ENCODE measurements at places on chromosomes 4 and X.

DNA sequence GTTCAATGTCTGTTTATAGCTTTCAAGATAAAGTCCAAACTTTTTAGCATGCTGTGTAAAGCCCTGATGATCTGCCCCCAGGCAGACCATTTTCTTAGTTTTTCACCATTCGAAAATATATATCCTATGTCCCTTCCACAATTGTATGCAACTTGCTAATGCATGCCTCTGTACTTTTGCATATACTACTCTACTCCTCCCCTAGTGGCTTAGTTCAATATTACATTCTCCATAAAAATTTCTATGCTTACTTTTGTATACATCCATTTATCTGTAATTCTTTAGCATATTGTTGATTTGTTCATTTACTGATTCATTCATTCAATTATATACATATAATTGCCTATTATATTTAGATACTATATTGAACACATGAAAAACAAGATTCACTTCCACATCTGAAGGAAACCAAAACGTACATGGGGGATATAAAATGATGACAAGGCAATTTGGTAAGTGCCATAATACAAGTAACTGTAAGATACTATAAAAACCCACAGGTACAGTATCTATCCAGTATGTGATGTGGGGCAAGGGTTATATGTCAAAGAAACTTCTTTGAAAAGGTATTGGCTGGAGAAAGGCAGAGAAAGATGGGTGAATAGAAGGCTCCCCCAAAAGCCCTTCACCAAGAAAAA is 902.5 kb downstream of the FAM133A start:
- no peak for DNase-seq

DNA sequence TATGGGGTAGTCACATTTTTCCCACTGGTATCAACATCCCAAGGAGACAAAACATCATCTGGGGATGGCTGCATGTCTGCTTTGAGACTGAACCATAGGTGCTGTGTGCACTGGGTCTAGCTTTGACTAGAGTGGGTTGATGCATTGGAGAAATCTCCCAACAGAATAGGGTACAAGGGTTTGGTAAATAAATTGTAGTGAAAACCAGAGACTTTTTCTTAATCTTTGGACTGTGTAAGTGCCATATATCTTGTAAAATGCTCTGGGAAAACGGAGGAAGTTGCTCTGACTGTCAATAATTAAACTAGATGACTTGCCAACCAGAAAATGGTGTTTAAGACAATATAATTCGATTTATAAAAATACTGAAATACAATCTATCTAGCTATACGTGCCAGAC is 1064.0 kb upstream of the SLIT2 start:
- no peak for DNase-seq

DNA sequence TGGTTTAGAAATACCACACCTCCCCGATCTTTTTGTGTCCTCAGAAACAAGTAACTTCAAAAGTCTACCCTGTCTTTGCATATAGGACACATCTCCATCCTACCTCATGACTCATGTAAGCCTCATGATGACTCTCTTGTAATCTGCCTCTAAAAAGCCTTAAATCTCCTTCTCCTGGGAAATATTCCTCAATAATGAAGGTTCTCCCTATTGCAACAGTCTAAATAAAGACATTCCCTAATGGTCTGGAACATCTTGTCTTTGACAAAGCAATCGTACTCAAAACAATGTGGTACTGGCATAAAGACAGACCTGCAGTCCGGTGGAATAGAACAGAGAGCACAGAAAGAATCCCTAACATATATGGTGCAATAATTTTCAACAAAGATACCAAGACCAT is 257.7 kb downstream of the OPHN1 start:
- DNase-seq: no peak

DNA sequence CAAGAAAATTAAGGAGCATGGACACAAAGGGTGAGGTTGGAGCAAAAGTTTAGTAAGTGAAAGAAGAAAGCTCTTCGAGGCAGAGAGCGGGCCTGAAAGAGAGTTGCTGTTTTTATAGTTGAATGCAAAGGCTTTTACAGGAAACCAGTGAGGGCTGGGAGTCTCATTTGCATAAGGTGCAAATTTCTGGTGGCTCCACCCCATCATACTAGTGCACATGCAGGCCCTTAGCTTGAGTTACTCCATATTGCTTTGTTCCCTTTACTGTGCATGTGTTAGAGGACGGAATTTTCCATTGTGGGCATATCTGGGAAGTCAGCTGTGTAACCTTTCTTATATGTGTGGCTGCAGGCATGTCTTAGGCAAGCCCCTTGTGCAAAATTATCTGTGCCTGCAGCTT is 48.0 kb downstream of the CPE start:
- DNase-seq: no peak

GRCh38 chrX:68757331-68757730 is 71.5 kb upstream of the EFNB1 start:
- DNase-seq: no peak
